ENCODE measurements at places on chromosomes 11 and 22.

- no peak for DNase-seq
Observed at GRCh38 chr11:92306966-92307510, 82.4 kb downstream of the FAT3 start.

- no peak for DNase-seq
Observed at GRCh38 chr11:9563196-9563730, 10.2 kb upstream of the WEE1 start.

DNA sequence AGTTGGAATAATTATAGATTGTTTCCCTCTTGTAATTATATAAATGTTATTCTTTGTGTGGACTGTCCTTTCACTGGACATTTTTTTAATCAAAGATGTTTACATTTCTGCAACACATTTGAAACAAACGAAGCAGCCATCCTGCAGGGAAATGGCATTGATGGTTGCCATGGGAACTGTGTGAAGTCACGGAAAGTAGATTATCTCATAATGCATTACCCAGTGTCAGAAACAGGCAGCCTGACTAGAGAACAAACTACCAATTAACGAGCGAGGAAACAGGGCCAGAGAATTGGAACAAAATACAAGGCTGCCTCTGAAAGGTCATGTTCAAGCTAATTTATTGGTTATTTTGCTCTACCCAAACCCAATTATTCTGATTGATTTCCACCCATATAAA lies 96.9 kb upstream of the LARGE1 start:
- no peak for DNase-seq

GRCh38 chr22:20946080-20946986 lies 20.7 kb upstream of the AIFM3 start:
- no peak for DNase-seq

- no peak for DNase-seq
Observed at GRCh38 chr11:82683029-82683428, 50.6 kb downstream of the FAM181B start.

DNA sequence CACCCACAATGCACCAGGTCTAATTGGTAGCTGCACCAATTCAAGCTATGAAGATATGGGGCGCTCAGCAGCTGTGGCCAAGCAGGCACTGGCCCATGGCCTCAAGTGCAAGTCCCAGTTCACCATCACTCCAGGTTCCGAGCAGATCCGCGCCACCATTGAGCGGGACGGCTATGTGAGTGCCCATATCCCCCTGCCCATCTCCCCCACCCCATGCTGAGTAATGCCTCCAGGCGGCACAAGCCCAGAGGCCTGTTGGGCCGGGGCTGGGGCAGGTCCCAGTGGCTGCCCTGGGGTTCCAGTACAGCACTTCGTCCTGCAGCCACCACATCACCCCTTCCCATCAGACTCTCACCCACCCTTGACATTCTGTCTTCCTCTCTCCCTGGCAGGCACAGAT lies 21.5 kb downstream of the POLR3H start:
- DNase-seq: no peak

DNA sequence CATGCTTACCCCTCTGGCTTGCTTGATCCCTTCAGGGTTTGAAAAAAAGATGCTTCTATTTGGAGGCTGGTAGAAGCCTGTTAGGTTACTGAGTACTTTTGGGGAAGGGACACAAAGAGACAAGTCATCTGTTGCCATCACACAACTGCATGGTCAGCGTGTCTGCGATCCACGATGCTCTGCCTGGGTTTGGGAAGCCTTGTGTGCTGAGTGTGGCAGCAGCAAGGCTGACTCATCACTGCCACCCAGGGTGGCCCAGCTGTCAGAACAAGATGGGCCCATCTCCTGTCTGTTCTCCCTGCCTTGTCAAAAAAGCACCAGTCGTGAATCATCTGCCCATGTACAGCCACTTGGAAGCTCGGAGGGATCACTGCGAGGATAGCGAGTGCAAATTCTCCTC lies 26.2 kb downstream of the UBASH3B start:
- DNase-seq: no peak

- DNase-seq: no peak
Observed at GRCh38 chr11:21059879-21060278, 390.5 kb downstream of the NELL1 start.

- DNase-seq: no peak
Observed at GRCh38 chr11:111465400-111465799, 46.8 kb downstream of the BTG4 start.

DNA sequence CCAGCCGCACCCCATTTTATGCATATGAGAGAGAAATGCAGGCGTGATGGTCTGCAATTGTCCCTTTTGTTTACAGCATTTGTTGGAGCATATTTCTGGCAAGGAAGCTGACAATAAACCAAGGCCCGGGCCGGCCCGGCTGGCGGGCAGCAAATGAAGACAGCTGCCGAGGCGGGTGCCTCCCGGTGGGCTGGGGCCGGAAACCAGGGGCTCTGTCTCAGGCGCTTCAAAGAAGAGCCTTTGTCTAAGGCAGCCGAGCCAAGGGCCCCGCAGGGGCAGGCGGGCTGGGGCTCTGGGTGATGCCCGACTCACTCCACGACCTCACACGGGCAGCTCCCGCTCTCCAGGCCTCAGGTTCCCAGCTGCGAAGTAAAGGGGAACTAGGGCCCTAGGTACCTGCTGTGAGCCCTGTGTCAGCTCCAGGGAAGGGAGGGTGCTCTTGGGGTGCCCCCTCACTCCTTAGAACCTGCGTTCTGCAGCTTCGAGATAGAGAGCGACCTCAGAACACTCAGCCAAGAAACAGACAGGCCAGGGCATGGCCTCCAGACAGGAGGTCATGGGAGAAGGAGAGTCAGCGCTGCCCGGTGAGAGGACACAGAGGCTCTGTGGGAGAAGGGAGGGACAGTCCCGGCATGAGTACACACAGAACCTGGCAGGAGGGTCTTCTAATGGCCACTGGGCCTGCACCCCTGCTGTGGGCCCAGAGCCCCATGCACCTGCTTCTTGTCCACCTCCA lies 2.4 kb downstream of the LINC01488 start:
- no peak for DNase-seq

DNA sequence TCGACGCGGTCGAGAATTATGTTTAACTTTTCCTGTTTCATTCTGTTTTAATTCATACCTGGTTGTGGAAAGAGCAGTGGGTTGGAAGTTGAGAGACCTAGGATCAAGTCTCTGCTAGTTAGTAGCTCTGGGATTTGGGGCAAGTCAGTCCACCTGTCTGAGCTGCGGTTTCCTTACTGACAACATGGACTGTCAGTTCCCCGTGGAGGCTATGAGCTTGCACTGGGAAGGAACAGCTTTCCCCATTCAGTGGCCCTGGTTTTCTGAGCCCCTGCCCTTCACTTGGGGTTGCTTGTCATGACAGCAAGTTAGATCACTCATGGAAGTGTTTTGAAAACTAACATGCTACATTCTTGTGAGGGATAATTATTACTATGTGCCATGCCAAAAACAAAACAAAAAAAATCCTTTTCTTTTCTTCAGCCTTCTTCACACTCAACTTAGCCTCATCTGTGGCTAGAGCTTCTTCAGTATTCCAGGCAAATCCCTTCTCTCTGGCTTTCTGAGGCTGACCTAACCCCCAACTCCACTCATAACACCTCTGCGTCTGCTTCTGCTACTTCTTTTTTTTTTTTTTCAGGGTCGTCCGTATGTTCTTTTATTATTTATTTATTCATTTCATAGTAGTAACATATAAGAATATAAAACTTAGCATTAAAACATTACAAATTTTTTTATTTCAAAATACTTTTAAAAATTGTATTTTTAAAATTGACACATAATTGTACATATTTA lies 43.0 kb upstream of the ZBED5 start:
- no peak for DNase-seq

DNA sequence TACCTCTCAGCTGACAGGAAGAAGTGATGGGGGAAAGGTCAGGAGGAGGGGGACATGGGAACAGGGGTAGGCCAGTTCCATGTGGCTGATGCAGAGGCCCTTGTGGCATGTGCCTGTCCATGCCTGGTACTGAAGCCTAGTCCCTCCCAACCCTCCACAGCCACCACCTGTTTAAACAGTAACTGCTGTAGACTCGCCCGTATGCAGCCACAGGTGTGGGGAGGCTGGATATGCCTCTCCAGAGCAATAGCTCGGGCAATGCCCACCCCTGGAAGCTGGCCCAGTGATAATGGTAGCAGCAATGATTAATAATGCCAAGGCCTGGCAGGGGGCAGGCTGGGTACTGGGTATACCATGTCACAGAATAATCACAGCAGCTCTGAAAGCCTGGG lies 2.3 kb downstream of the SMTN start:
- no peak for DNase-seq

- peak; percentile 18 for DNase-seq
Observed at GRCh38 chr11:68750195-68751003, 921 bp downstream of the TESMIN start.

- DNase-seq: peak; percentile 35
Observed at GRCh38 chr11:118791961-118792569, 1.1 kb upstream of the DDX6 start.

GRCh38 chr22:28450109-28450508 lies 229.5 kb downstream of the TTC28 start:
- no peak for DNase-seq

DNA sequence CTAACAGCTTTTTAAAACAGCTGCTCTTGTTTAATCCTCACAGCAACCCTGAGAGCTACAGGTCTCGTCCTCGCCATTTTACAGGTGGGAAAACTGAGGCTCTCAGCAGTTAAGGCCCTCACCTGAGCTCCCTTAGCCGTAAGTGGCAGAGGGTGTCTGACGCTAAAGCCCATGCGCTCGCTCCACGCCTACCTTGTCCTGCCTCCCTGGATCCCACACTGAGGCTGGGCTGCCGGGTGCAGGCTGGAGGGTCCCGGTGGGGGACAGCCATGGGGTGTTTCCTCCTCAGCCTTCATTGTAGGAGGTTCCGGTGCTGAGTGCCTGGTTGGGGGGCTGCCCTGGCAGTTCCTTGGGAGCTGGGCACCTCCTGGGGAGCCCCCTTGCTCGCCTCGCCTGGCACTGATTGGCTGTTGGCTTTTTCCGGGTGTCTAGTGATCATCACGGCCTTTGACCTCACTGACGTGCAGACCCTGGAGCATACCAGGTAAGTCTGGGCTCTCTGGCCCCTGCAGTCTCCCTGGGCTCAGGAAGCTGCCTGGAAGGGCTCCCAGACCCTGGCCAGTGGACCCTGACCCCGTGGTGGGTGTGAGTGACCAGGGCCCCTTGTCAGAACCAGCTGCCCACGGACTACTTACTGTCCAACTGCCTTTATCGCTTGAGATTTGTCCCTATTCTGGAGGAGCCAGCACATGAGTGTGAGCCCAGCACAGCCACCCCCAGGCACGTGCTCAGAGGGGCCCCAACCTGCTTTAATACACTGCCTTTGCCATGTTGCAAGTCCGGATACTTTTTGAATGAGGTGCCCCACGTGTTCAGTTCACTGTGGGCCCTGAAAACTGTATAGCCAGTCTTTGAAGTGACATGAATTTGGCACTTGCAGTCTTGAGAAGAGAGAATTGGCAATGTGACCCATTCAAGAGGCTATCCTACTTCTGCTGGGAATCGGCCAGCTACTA lies 12.6 kb downstream of the RAB36 start:
- no peak for DNase-seq

- DNase-seq: peak; percentile 9
Observed at GRCh38 chr11:84714316-84714780, 912.8 kb downstream of the DLG2 start.

GRCh38 chr11:62747475-62748160 lies 6.3 kb downstream of the ZBTB3 start:
- no peak for DNase-seq

- DNase-seq: no peak
Observed at GRCh38 chr11:90756617-90757016, 533.8 kb upstream of the CHORDC1 start.

GRCh38 chr11:13480198-13480597 lies 15.6 kb downstream of the PTH start:
- DNase-seq: no peak

DNA sequence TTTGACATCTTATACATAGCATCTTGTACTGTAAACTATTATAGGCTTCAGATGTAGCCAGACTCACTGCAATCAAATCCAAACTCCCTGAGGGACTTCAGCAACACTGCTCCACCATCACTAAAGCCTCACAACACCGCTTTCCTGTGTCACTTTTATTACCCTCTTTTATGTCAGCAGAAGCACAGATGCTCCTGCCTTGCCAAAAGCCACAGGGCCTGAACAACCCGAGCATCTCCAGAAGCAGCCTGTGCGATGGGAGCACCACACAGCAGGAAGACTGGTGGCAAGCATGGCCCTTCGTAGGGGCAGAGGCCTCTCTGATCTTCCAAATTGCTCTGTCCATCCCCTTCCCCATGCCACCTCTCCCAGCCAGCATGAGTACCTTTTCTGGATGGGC lies 22.9 kb downstream of the TMEM123 start:
- DNase-seq: no peak

DNA sequence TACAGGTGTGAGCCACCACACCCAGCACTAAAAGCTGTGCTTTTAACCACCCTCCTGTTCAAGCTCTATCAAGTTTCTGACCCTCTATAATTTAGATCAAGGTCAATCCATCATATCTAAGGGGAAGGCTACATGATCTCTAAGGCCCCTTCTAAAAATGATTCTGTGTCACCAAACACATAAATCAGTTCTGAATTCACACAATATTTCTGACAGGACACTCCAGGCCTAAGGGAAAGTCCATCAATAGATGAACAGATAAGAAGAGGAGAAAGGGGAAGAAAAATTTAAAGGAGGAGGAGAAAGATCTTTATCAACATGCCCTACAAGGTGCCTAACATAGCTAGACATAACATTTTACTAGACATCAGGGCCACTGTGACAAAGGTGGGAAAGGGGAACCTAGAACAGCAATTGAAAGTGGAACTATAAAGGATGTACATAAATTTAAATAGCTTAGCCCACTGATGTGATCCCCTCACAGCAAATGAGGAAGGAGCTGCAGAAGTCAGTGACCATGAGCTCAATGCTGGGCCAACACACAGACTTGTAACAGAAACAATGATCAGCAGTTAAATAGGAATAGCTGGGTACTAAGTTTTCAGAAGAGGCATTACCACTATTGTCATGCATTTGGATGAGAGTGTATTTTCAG lies 4.7 kb downstream of the PRCP start:
- DNase-seq: no peak

DNA sequence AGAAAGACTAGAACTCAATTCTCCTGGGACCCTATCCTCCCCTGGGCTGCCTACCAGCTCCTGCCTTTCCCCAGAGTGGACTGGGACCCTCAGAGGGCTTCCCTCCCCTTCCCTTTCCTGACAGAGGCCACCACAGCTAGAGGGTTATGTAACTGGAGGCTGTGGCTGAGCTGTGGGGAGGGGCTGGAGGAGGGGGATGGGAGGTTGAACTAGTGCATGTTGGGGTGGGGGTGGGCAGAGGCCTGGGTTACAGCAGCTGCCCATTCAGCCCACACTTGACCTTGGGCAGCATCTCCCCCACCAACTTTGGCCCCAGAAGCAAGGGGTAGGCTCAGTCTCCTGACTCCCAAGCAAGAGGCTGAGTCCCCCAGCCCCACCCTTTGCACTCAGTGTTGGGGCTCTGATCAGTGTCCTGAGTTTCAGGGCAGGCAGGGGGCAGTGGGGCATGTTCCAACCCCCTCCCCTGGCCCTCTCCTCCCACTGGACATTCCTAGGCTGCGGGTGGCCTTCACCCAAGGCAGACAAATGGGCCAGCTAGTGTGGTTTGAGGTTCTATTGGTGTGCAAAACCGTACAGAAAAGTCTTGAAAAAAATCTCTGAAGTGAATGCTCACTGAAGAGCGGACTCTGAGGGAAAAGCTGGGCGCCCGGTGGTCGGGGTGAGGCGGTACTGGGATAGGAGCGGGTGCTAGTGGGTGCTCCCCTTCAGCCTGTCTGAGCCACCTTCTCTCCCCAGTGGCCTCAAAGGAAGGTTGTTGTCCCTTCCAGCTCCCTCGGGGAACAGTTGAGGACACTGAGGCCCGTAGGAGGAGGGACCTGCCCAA lies 3.8 kb downstream of the KCNC1 start:
- DNase-seq: no peak

- DNase-seq: no peak
Observed at GRCh38 chr11:113147249-113147648, 167.1 kb upstream of the TTC12 start.

GRCh38 chr22:26732284-26732683 lies 74.9 kb downstream of the MIAT start:
- no peak for DNase-seq

Data from CD4-positive, alpha-beta T cell treated with Interleukin-21 for 1 hour (primary cell).